Sigmoid colon (tissue), 7 donors: ENCODE measurements at places on chromosomes 7 and 10. TPM values are rescaled to one million over a fixed set of nuclear protein-coding genes. Genes with fewer than 3 reads are reported as not detected.

GRCh38 chr7:48289656-48290055, 118.4 kb downstream of the ABCA13 start:
- no peaks in the 10 kb centered on the region for H3K27me3 ChIP-seq
- H3K4me1 ChIP-seq = no peaks in the 10 kb centered on the region
- H3K36me3 ChIP-seq = no peaks in the 10 kb centered on the region

- H3K36me3 ChIP-seq = no peaks in the 10 kb centered on the region
- DNase-seq = no peak
- no peak overlapping the region for H3K27ac ChIP-seq
- no peak overlapping the region for H3K4me3 ChIP-seq
- no peaks in the 10 kb centered on the region for H3K4me1 ChIP-seq
These were observed 40.9 kb upstream of the WDR11 start for GRCh38 chr10:120810298-120810697.

DNA sequence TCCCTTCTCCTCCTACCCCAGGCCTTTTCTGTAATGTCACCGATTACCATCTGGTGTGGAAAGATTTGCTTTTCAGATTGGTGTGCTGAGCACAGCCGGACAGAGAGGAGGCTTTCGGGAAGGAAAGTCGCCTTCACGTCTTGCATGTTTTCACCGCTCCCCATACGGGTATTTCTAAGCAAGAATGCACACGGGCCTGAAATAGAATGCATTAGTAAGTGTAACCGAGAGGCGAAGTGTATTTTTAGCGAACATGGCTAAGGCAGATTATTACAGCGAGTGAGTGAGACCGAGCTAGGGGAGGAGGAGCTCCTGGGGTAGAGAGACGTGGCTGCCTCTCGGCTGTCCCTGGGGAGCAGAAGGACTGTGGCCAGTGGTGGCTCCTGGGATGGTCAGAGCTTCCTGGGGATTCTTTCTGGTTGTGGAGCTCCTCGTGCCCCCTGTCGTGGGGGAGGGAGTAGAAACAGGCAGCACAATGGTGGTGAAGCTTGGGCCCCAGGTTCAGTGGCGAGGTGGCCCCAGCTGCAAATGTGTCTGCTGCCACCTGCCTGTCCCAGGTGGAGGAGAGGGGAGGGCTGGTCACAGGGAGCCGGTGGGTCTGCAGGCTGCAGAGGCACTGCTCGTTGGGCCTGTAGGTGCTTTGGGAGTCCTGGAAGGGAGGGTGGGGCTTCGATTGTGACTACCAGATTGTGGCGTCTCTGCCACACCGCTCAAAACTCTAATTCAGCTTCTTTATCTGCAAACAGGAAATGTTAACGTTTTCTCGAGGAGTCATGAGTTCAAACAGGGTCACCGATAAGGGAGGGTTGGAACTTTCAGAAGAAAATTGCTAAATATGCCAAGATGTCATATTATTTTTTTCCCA, 135.8 kb downstream of the CAMK1D start:
- no peak overlapping the region for H3K4me3 ChIP-seq
- H3K27ac ChIP-seq = peak overlapping the region; percentile 58
- H3K36me3 ChIP-seq = no peaks in the 10 kb centered on the region
- H3K4me1 ChIP-seq = peaks cover 4% of the 10 kb centered on the region
- DNase-seq = no peak

GRCh38 chr10:29715296-29715695, 80.5 kb upstream of the SVIL start:
- no peak for DNase-seq
- H3K27ac ChIP-seq = no peak overlapping the region
- no peaks in the 10 kb centered on the region for H3K27me3 ChIP-seq
- peaks cover 20% of the 10 kb centered on the region for H3K36me3 ChIP-seq

GRCh38 chr7:556837-557557, 37.4 kb upstream of the PDGFA start:
- no peaks in the 10 kb centered on the region for H3K4me1 ChIP-seq
- no peak overlapping the region for H3K27ac ChIP-seq
- no peak for DNase-seq
- H3K36me3 ChIP-seq = no peaks in the 10 kb centered on the region
- no peak overlapping the region for H3K4me3 ChIP-seq

DNA sequence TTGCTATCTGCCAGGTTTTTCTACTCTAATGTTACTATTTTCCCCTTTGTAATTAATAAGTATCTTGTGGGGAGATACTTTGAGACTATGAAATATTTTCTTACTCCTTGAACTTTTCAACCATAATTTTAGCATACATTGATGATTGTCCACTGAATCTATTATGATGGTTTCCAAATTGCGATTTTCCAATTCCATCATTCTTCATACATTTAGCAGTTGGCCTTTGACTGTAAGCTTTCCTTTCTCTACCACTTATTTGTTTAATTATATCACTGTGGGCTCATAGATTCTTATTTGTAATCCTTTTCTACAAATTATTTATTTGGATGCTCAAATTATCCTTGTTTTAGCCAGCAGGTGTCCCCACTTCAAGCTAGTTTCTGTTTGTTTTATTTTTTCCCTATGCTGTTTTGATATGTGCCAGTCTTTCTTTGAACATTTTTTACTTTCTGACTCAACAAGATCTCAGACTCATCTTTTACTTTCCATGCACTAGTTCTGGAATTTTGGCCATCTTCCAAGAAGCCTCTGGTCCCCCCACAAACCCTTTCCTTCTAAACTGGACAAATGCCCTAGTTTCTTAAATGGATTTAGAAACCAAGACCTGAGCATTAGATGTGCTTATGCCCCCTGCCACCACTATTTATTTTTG, 11.4 kb upstream of the MRPS16 start:
- H3K27me3 ChIP-seq = no peaks in the 10 kb centered on the region
- no peak for DNase-seq
- H3K27ac ChIP-seq = no peak overlapping the region
- no peak overlapping the region for H3K4me3 ChIP-seq
- no peaks in the 10 kb centered on the region for H3K36me3 ChIP-seq

DNA sequence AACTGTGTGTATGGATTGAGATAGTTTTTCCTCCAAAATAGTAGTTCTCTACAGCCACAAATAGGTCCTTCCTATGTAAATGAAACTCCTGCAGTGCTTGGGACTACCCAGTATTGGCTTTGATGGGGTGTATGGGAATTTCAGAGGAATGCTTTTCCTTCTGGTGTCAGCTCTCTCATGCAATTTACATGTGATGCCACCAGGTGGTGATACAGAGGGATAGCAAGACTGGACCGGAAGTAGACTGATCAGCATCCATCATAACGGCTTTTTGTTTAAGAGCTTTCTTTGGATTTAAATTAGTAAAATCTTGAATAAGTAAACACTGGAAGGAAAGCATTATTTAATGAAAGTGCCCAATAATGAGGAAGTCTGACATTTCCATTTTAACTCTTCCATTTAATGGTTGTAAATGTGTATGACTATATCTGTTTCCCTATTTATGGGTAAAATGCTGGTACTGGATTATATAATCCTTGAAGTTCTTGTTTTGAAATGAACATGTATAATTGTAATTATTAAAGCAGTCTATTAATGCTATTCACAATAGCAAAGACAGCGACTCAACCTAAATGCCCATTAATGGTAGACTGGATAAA, 22.7 kb downstream of the DYNC1I1 start:
- H3K4me1 ChIP-seq = no peaks in the 10 kb centered on the region
- no peak overlapping the region for H3K4me3 ChIP-seq
- H3K27ac ChIP-seq = no peak overlapping the region
- H3K36me3 ChIP-seq = no peaks in the 10 kb centered on the region
- H3K27me3 ChIP-seq = no peaks in the 10 kb centered on the region

- H3K4me3 ChIP-seq = no peak overlapping the region
- no peak for DNase-seq
- H3K4me1 ChIP-seq = no peaks in the 10 kb centered on the region
- no peaks in the 10 kb centered on the region for H3K27me3 ChIP-seq
These were observed 1050.9 kb upstream of the C7orf33 start for GRCh38 chr7:147539685-147540084.

The BMPER gene
- 0.51 TPM for polyA plus RNA-seq

DNA sequence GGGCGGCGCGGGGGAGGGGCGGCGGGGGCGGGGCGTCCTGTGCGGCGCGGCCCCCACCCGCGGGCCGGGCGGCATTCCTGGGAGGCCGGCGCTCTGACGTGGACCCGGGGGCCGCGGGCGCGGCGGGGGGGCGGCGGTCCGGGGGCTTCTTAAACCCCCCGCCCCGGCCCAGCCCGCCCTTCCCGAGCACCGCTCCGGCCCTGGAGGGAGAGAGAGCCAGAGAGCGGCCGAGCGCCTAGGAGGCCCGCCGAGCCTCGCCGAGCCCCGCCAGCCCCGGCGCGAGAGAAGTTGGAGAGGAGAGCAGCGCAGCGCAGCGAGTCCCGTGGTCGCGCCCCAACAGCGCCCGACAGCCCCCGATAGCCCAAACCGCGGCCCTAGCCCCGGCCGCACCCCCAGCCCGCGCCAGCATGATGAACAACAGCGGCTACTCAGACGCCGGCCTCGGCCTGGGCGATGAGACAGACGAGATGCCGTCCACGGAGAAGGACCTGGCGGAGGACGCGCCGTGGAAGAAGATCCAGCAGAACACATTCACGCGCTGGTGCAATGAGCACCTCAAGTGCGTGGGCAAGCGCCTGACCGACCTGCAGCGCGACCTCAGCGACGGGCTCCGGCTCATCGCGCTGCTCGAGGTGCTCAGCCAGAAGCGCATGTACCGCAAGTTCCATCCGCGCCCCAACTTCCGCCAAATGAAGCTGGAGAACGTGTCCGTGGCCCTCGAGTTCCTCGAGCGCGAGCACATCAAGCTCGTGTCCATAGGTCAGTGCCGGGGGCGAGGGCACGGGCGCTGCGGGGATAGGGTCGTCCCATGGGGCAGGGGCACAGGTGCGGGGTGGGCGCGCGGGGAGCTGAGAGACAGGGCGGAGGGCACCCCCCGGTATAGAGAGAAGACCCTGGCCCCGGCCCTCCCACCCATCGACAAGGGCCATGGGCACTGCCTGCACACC, at the start of gene FLNC:
Gene FLNC, plus strand, starts transcription at position 176 of the 947 bp plus-strand sequence. Its CDS starts 232 bp downstream, at position 408.
- H3K4me3 ChIP-seq = peak within 1 kb of the TSS; percentile 84
- H3K4me1 ChIP-seq = peaks cover 69% of the 10 kb centered on the region
- DNase-seq = peak; percentile 87

The EBF3 gene
- not detected for polyA plus RNA-seq

- peaks cover 19% of the 10 kb centered on the region for H3K4me1 ChIP-seq
These were observed 141.2 kb upstream of the HDAC9 start for GRCh38 chr7:18354108-18355085.

- no peak overlapping the region for H3K4me3 ChIP-seq
- no peaks in the 10 kb centered on the region for H3K36me3 ChIP-seq
- no peak for DNase-seq
- no peaks in the 10 kb centered on the region for H3K27me3 ChIP-seq
- H3K4me1 ChIP-seq = no peaks in the 10 kb centered on the region
These were observed 153.0 kb downstream of the PDE1C start for GRCh38 chr7:31917256-31917655.

GRCh38 chr10:110494532-110494931, 3.2 kb upstream of the DUSP5 start:
- H3K36me3 ChIP-seq = no peaks in the 10 kb centered on the region
- H3K27me3 ChIP-seq = no peaks in the 10 kb centered on the region

The MCM10 gene
- polyA plus RNA-seq = not detected

GRCh38 chr10:5522913-5523560, 1.7 kb upstream of the CALML3 start:
- DNase-seq = peak; percentile 21
- H3K27me3 ChIP-seq = no peaks in the 10 kb centered on the region
- H3K4me1 ChIP-seq = no peaks in the 10 kb centered on the region
- no peaks in the 10 kb centered on the region for H3K36me3 ChIP-seq
- no peak overlapping the region for H3K27ac ChIP-seq

DNA sequence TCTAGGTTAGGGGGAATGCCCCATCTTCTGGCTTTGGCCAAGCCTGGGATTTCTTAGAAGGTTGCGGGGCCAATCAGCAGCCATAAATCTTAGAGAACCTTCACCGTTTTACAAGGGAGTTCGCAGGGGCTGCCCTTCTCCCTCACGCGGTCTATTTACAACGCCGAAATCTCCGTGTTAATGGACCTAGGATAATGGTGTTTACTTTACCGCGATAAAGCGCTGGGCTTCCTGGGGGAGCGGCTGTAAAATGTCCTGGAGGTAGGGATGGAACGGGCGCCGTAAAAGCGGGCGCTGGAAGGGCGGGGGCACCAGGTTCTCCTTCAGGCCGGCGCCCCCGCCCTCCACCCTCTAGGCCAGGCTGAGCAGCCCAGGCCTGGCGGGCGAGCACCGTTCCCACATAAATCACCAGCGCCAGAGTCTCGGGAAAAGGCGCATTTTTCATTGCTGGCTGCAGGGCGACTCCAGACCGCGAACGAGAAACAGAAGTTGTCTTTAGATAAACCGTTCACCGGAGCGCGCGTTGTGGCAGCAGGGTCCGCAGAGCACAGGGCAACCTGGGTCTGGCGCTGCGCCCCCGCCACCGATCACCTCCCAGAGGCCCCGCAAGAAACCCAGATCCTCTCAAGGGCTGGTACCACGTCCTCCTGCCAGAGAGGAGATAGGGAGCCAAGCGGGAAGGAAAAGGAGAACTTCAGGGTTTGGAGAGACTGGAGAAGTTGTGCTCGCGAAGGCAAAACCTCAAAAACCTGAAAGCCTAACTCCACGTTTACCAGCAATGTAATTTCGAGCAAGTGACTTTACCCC, 12.5 kb upstream of the NKX2-3 start:
- H3K27me3 ChIP-seq = no peaks in the 10 kb centered on the region
- peaks cover 55% of the 10 kb centered on the region for H3K4me1 ChIP-seq
- H3K27ac ChIP-seq = peak overlapping the region; percentile 94
- peak; percentile 74 for DNase-seq

DNA sequence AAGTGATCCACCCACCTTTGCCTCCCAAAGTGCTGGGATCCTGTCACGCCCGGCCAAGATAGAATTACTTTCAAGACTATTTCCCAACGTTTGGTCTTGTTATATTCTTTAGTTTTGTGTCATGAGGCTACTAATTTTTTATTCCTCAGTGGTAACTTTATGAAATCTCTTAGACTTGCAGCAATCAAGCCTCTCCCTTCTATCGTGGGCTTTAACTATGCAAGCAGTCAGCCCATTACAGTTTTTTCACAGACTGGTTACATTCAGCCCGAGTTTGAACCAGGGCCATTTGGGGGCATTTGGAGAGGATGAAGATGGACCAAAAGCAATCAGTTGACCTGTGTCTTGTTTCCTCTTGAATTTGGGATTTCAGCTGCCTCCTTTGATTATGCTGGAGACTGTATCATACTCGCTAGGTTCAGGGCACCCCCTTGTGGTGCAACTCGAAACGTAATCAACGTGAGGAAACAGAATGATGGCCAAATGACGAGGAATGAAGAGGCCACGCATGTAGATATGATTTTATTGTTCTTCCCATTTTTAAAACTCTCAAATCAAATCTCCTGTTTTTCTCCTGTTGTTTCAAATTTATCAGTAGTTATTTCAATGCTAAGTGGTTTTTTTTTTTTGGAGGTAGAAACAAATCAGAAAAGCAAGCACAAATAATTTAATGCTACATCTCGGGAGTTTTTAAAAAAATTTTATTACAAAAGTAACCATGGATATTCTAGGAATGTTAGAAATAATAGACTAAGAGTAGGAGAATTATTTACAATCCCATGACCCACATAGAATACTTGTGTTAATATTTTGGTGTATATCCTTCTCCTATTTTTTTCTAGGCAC, 151.6 kb downstream of the KIAA1217 start:
- no peak overlapping the region for H3K27ac ChIP-seq
- H3K4me1 ChIP-seq = no peaks in the 10 kb centered on the region
- H3K27me3 ChIP-seq = no peaks in the 10 kb centered on the region
- H3K4me3 ChIP-seq = no peak overlapping the region
- no peaks in the 10 kb centered on the region for H3K36me3 ChIP-seq
- no peak for DNase-seq

GRCh38 chr7:2099048-2099957, 133.4 kb downstream of the MAD1L1 start:
- H3K4me3 ChIP-seq = no peak overlapping the region
- no peaks in the 10 kb centered on the region for H3K36me3 ChIP-seq
- no peak for DNase-seq
- no peaks in the 10 kb centered on the region for H3K27me3 ChIP-seq
